ENCODE measurements at places on chromosomes 11 and 22. TPM values are rescaled to one million over a fixed set of nuclear protein-coding genes. Genes with fewer than 3 reads are reported as not detected.

- no peaks in the 10 kb centered on the region for H3K36me3 ChIP-seq
- H3K4me1 ChIP-seq, result peaks cover 12% of the 10 kb centered on the region
- no peak overlapping the region for H3K4me3 ChIP-seq
- no peaks in the 10 kb centered on the region for H3K27me3 ChIP-seq
These were observed 328.8 kb downstream of the TBC1D22A start for GRCh38 chr22:47091246-47091651.

DNA sequence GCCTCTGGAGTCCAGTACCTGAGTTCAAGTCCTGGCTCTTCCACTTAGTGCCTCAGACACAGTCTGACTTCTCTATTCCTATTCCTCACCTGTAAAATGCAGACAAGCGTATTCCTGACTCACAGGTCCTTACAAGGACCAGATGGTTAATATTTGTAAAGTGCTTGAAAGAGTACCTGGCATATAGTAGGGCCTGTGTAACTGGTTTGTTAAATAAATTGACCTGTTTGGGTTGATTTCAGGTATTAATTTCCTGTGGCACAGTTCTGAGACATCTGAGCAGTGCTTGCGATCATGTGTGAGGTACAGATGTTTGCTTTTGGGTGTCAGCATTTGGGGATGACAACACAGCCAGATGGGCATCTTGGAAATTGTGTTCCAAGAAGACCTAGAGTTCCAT is 127.5 kb downstream of the APIP start:
- no peak overlapping the region for H3K4me3 ChIP-seq
- H3K27me3 ChIP-seq, result no peaks in the 10 kb centered on the region
- peaks cover 16% of the 10 kb centered on the region for H3K36me3 ChIP-seq
- H3K27ac ChIP-seq, result no peak overlapping the region
- H3K4me1 ChIP-seq, result peaks cover 8% of the 10 kb centered on the region

The PHF5A gene
- 30.9 TPM for total RNA-seq

DNA sequence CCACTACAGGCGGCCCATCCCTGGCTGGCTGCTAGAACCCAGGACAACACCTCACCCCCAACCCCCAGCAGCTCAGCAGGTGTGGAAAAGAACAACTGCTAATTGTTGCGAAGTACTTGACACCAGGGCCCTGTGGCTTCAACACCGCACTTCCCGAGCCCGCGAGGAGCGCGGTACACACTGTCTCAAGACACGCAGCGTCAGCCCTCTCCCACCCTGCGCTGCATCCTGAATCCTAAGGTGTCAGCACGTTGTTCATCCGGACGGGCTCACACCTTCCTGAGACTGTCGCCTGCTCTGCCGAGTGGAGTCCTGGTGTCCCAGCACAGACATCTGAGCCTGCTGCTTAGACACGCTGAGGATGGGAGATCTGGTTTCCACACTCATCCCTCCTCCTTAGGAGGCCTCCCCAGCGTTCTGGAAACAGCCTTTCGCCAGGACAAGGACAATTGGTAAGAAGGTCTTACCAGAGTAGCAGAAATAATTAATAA is 1336.2 kb downstream of the BRD1 start:
- no peak overlapping the region for H3K27ac ChIP-seq
- H3K4me1 ChIP-seq, result peaks cover 37% of the 10 kb centered on the region
- H3K36me3 ChIP-seq, result no peaks in the 10 kb centered on the region
- no peak for DNase-seq

Measured in osteocyte (in vitro differentiated cells).